RKO (cell line): ENCODE measurements at places on chromosomes 2 and 18.
A peak's percentile ranks its signal among the peaks of the same experiment; 100 is the strongest.

- no peak for DNase-seq
These were observed 105.8 kb downstream of the RIT2 start for GRCh38 chr18:43009674-43010073.

DNA sequence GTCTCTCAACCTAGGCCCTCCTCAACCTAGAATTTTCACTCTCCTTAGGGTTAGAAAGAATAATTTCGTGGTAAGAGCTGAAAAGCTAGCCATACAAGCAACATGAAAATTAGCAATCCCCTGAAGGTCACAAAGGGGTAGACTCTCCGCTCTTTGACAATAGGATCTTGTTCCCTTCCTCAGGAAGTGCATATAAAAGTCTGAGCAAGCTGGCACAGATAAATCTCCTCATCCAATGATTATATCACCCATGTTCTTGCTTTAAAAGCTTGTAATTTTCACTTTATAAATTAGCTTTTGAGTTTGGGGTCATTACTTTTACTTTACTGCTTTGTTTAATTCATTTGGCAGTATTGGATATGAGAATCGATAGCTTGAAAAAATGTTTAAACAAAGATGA is 852.3 kb upstream of the CRIM1 start:
- DNase-seq: no peak

DNA sequence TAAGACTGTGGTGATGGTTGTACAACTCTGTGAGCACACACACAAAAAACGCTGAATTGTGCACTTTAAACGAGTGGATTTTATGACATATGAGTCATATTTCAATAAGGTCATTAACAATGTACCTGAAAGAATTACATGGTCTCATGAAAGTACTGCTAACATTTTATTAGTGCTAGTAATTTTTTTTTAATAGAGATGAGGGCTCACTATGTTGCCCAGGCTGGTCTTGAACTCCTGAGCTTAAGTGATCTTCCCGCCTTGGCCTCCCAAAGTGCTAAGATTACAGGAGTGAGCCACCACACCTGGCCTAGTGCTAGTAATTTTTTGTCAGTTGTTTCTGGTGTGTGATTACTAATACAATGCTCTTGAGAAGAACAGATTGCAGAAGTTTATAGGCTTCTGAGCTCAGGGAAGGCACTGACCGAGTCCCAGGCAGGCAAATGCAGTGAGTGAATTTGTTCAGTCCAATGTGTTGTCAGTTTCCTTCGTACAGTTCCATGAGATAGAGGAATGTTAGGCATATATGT is 177.0 kb downstream of the TGIF1 start:
- DNase-seq: no peak

DNA sequence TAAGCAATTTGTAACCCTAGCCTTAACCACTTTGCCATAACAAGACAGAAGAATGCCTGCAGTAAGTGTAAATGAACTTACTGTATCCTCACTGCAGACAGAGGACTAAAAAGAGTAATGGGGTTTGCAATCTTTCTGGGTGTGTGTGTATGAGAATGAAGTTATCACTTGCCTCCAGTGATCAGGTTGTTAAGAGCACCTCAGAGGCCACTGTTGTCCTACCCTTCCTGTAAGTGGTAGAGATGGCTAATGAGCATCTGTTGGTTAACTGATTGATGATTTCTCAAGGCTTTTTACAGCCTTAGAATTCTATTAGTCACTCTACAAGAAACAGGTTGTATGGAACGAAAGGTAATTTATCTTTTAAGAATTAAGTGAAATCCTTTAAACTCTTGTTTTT is 27.6 kb upstream of the GTF2A1L start:
- no peak for DNase-seq

- no peak for DNase-seq
These were observed 258.9 kb upstream of the APCDD1 start for GRCh38 chr18:10195529-10195928.

- no peak for DNase-seq
These were observed 19.3 kb downstream of the OXER1 start for GRCh38 chr2:42744545-42745082.

DNA sequence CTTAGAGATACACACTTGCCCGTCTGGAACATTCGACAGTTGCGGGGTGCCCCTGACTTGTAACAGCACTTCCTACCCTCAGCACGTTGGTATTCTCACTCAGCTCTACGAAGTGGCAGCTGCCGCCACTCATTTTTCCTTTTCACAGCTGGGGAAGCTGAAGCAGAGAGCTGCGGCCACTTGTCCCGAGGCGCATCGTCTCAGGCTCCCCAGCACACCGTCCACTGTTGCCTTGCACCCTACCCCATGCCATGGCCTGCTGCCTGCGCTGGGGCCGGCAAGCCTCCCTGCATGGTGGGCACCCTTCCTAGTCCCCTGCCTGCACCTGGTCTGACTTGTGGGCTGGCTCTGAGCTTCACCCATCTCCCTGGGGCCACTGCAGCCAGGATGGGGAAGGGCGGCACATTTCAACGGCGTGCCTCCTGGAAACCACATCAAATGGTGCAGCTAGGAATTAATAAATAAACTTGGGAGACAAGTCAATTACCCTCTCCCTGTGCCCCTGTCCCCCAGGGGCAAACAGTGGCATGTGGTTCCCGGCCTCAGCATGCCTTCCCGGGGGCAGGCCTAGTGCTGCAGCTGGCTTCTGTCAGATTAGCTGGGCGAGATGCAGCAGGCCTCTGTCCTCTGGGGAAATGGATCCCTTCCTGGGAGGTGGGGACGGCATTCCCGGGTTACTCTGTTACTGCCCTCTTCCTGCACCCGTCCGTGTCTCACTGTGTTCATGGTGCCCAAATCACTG is 64.7 kb upstream of the HAAO start:
- no peak for DNase-seq

DNA sequence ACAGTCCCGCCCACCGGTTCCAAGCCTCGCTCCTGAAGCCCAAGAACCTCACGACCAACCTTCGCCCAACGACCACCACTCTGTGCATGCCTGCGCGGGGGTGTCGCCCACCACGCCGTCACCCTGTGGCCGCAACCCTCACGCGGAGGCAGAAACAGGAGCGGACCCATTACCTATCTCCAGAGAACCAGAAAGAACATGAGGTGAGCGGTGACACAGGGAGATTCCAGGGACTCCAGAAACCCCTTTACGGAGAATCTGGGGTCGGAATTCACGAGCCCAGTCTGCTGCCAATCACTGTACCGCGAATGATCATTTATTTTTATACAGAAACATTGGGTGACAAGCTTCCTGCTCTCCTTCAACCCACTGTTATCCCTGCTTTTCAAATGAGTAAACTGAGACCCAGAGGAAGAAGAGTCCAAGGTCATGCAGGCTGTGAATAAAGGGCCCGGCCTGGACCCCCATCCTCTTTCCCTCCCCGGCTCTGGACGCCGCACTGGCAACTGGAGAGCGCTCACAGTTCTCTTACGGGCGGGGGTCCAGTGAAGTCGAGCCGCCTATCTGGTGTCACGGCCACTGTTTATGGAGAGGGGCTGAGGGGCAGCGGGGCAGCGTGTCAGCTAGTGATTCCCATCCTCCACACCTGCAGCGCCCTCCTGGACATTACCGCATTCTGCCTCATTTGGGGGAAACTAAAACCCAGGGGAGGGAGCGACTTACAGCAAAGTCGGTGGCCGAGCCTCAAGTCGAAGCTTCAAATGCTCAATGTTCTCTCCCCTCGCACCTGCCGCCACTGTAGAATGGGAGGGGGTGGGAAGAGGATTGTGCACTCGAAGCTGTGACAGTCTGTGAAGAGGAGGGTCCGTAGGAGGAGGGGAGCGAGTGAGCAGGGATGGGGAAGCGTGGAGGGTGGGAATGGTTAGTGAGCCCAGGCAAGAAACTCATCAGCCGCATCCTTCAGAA is 723 bp upstream of the SLC30A3 start:
- no peak for DNase-seq

- no peak for DNase-seq
These were observed 364.3 kb upstream of the SPHKAP start for GRCh38 chr2:228545748-228546145.

GRCh38 chr2:238919307-238919706 is 71.4 kb downstream of the TWIST2 start:
- DNase-seq: no peak

DNA sequence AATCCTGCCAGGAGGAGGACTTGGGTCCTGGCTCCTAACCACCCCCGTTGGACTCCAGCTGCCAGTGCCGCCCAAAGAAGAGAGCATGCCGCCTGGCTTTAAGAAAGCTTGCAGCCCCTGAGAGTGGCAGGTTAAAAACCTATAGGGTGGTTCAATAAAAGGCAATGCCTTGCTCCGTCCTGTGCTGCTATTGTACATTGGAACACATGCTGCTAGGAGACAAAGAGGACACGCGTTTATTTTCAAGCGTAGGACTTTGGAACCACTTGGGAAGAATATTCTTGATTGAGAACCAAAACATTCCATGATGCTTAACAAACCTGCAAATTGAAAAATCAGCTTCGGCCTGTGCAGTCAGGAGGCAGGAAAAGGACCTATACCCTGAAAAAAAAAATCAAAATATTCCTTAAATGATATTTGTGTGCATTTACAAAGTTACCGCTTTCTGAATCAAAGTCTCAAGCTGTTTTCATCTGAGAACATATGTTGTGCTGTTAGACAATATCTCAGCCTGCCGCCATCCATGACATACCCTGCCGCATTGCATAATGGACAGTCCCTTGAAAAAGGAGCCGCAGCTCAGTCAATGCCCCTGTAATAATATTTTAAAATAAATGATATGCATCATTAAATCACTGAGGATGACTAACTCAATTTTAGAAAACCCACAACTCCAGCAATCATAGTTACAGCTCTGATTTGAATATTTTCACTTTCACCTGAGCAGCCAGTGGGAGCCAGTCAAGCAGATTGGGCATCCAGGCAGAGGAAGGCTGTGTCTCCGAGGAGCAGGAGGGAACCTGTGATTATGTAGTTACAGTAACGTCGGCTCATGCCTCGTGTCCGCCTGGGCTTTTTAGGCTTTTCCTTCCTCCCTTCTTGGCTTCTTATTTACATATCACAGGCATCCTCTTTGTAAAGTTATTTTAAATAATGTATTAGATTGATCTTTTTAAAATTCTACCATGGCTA is 805.6 kb upstream of the FANCL start:
- DNase-seq: no peak

DNA sequence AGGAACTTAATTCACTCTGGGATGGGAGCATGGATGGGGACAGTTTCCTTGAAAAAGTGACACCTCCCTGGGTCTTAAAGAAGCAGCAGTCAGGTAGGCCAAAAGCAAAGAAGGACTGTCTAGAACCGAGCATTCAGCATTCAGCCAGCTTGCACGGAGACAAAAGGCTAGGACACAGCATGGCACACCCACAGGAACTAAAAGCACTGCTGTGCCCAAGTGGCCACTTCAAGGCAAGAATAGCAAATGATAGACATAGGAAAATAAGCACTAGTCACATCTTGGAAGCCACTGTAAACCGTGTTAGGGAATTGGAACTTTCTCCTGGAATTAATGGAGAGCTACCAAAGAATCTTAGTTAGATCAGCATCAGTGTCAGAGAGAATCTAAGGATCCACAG is 47.0 kb downstream of the LRP2 start:
- no peak for DNase-seq

GRCh38 chr2:52340171-52340570 is 1308.2 kb upstream of the NRXN1 start:
- DNase-seq: no peak

- no peak for DNase-seq
These were observed at the start of gene CDH2 for GRCh38 chr18:28176948-28177827. CDH2 (minus strand) TSS chr18:28177130; CDS start chr18:28177022, 108 bp downstream.

- no peak for DNase-seq
These were observed 5.7 kb downstream of the GPATCH11 start for GRCh38 chr2:37090019-37090477.

- DNase-seq: no peak
These were observed 9.7 kb downstream of the CAMKMT start for GRCh38 chr2:44371445-44371844.

DNA sequence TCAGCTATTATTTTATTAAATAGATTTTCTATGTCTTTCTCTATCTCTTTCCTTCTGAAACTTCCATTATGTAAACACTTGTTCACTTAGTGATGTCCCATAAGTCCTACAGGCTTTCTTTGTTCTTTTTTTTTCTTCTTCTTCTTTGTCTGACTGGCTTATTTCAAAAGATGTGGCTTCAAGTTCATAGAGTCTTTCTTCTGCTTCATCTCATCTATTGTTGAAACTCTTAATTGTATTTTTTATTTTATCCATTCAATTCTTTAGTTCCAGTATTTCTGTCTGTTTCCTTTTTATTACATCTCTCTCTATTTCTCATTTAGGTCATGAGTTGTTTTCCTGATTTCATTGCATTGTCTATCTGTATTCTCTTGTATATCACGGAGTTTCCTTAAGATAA is 38.5 kb downstream of the BOD1L2 start:
- DNase-seq: no peak

- DNase-seq: no peak
These were observed 335.9 kb downstream of the DLGAP1 start for GRCh38 chr18:4119127-4119648.

GRCh38 chr18:35479911-35480586 is 17.7 kb downstream of the INO80C start:
- DNase-seq: no peak

GRCh38 chr2:20516291-20516645 is 69.4 kb downstream of the RHOB start:
- no peak for DNase-seq

DNA sequence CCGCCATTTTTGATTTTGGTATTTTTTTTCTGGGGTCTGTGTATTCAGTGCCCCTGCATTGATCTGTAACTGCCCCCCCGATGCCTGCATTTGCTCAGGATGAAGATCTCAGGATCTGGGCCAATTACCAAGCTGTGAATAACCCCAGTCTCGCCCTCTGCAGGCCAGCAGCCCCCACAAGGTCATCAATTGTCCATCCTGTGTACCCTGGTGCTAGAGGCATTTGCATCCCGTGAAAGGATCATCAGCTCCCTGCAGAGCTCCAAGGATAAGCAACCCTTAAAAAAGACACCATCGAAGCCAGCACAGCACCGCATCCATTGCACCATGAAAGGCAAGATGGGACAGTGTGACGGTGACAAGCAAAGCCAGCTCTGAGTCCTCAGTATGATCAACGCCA is 154.1 kb upstream of the KLHL29 start:
- no peak for DNase-seq

GRCh38 chr2:38323623-38324022 is 53.5 kb downstream of the ATL2 start:
- no peak for DNase-seq

- DNase-seq: peak; percentile 97
These were observed 6.8 kb upstream of the SNED1 start for GRCh38 chr2:240991378-240992263.

- DNase-seq: no peak
These were observed 23.6 kb upstream of the SERPINE2 start for GRCh38 chr2:224062481-224063297.

- no peak for DNase-seq
These were observed 15.9 kb downstream of the GLS start for GRCh38 chr2:190896477-190896876.
